ENCODE measurements at places on chromosomes 1 and 21.

- DNase-seq: no peak
Measured at GRCh38 chr21:40194185-40194980, 327.1 kb downstream of the PCP4 start.

- no peak for DNase-seq
Measured at GRCh38 chr1:209620487-209620884, 31.7 kb downstream of the LAMB3 start.

DNA sequence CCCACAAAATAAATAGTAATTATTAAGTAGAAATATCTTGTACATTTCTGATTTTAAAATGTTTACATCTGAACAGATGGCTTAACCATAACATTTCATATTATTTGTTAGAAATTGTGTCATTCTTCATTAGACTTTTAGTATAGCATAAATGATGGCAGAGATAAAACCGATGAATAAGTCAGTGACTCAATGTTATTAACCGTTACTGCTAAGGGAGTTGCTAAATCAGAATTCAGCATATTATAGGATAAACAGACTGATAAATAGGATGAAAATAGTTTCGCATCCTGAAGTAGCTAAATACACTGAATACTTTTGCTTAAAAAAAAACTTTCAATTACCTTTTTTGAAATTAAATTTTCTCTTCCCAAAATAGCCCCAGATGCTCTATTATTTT is 610.6 kb upstream of the ZP4 start:
- DNase-seq: no peak

DNA sequence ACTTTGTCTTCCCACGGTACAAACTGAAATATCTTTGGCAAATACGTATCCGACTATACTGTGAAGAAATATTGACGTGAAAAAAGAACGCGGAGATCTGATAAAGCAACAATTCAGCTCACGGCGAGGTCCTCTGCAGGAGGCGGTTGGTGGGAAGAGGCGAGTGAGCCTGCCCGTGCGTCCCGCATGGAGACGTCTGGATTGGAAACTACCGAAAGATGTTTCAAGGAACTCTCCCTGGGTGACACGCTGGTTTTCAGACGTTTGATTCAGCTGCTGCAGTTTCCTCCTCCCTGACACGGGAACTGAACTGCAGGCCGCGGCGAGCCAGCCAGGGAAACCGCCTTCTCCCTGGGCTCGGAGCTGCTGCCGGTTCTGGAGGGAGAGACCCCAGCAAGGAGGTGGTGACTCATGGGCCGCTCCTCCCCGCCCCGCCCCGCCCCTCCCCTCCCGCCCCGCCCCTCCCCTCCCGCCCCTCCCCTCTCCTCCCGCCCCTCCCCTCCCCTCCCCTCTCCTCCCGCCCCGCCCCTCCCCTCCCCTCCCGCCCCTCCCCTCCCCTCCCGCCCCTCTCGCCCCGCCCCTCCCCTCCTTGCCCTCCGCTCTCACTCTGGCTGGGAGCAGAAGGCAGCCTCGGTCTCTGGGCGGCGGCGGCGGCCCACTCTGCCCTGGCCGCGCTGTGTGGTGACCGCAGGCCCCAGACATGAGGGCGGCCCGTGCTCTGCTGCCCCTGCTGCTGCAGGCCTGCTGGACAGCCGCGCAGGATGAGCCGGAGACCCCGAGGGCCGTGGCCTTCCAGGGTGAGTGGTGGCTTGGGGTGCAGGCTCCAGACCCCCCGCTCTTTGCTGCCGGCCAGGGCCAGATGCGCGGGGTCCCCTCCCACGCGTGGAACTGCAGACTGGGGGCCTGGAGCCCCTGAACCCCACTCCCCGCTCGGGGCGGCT is at the start of gene COL6A1:
TSS of gene COL6A1 (plus strand) at position 620 of the 941 bp plus-strand sequence. CDS start at position 701, 81 bp downstream.
- peak; percentile 70 for DNase-seq

DNA sequence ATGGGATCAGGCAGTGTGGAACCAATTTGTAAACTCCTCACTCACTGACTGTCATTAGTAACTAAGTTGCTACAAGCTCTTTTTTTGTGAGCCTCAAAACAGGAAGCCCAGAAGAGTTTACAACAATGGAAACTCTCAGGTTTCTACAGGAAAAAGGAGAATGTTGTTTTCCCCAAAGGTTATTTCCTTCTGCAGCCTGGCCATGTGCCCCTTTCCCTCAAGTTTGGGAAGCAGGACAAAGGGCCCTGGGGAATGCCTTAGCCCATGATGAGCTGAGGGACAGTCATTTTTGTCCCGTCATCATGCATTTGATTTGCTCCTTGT is 395.9 kb downstream of the KIF26B start:
- DNase-seq: no peak

GRCh38 chr1:24547195-24547594 is 8.7 kb upstream of the NCMAP start:
- DNase-seq: no peak

DNA sequence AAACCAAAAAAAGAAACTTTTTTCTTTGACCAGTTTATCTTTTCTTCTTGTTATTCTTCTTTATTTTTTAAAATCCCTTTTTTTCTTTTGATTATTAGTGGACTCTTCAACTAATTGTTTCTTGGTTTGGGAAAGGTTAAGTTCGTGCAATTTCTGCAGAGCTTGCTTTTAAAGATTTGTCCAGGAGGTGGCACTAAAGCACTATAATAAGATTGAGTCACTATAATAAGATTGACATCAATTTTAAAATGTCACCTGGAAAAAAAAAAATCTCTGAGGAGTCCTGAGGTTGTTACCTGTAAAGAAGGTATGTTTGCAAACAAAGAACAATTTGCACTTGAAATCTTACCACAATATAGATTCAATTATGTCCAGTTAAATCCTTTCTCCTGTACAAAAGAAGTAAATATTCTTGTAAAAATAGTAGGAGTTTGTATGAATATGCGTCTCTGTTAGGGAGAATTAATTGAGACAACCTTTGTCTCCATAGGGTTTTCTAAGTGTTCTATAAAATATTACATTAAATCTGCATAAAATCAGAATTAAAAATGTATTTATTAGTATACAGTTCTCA is 166.7 kb downstream of the ADGRL4 start:
- no peak for DNase-seq

- no peak for DNase-seq
Measured at GRCh38 chr1:53636621-53637171, 102.3 kb downstream of the GLIS1 start.

DNA sequence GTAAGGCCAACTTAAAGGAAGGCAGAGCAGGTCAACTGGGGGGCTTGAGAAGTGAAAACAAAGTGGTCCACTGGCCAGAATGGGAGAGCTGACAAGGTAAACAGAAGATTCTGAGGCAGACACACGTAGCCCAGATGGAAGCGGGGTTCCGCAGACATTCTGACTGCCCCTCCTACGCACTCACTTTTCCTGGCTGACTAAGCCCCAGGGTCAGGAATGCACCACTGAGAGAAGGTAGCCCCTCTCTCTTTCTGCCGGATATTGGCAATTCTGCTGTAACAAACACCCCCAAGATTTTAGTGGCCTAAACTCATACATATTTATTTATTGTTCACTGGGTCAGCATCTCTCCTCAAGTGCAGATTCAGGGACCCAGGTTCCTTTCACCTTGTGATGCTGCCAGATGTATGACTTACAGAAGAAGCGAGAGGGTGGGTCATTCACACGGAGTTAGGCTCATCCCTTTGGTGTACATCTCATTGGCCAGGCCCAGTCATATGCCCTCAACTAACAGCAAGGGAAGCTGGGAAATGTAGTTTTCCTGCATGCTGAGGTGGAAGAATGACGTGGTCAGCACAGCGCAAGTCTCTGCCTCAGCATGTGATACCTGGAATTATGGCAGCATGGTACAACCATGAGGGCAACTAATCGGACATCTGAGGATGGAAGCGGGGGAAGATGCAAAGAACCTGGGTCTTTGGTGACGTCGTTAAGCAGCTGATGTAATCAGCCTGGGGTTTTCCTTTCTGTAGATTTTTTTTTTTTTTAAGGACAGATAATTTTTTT is 43.4 kb upstream of the MRPS6 start:
- DNase-seq: no peak

DNA sequence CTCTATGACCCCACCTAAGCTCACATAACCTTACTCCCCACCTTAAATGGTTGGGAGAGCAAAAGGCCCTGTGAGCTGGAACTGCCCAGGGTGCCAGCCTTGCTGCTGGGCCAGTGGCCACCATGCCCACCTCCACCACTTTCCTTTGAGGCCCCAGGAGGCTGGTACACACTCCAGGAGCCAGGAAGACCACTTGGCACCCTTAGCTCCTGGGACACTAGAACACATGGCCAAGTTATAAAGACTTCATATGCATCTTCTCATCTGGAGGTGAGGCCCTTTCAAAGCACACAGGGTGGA is 21.9 kb downstream of the CAPZB start:
- no peak for DNase-seq
